ENCODE measurements at places on chromosomes 2 and 18. TPM values are rescaled to one million over a fixed set of nuclear protein-coding genes. Genes with fewer than 3 reads are reported as not detected.

STAT4 gene
- 0.46 TPM for polyA plus RNA-seq

ROCK2 gene
- 16.8 TPM for polyA plus RNA-seq

YPEL5 gene
- 36.9 TPM for polyA plus RNA-seq

GRCh38 chr2:227054006-227054405, 110.0 kb downstream of the COL4A4 start:
- DNase-seq: no peak

VIT gene
- 1.1 TPM for polyA plus RNA-seq

- DNase-seq: no peak
Observed at GRCh38 chr2:60857056-60857455, 24.3 kb upstream of the REL start.

EVA1A gene
- 5.4 TPM for polyA plus RNA-seq

GRCh38 chr18:24560511-24560981, 100.1 kb downstream of the HRH4 start:
- DNase-seq: no peak

All from sigmoid colon (tissue), 7 donors.